ENCODE measurements at places on chromosomes 11 and 22.
A peak's percentile ranks its signal among the peaks of the same experiment; 100 is the strongest.

- peaks cover under 1% of the 10 kb centered on the region for H3K36me3 ChIP-seq
- no peak for DNase-seq
- no peak overlapping the region for H3K27ac ChIP-seq
These were observed 31.3 kb upstream of the DRD2 start for GRCh38 chr11:113506461-113506860.

DNA sequence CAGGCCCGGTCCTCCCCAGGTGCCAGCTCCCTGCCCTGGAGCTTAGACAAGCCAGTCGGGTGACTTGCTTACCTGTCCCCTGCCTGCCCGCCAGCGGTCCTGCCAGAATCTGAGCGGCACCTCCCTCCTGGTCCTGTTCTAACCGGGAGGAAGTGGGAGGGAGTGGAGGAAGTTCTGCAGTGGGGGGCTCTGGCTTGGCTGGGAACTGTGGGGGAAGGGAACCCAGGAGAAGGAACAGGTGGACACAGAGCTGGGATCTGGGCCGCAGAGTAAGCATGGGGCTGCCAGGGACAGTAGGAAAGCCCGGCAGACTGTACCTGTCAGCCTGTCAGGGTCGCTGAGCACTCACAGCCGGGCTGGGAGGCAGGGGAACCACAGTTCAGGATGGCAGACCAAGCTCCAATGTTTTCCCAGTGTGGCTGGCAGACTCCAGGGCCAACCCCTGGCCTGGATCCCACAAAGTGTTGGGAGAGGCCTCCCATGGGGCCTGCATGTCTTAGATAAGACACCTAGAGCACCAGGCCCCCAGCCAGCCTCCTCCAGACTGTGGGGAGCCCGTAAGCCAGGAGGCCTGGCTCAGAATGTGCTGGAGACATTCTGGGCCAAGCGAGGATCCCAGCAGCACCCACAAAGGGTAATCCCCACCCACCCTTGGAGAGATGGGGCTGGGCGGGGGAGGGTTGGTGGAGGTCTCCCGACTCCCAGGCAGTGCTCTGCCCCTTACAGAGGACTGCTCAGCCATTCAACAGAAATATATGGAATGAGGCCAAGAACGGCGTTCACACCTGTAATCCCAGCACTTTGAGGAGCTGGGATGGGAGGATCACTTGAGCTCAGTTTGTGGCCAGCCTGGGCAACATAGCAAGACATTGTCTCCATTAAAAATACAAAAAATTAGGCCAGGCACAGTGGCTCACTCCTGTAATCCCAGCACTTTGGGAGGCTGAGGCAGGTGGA lies 2.3 kb downstream of the CYB5R3 start:
- H3K4me1 ChIP-seq: peaks cover 41% of the 10 kb centered on the region
- peaks cover 8% of the 10 kb centered on the region for H3K36me3 ChIP-seq
- no peak for DNase-seq
- H3K27me3 ChIP-seq: no peaks in the 10 kb centered on the region
- peak overlapping the region; percentile 92 for H3K27ac ChIP-seq

GRCh38 chr11:11703885-11704284 lies 82.1 kb upstream of the GALNT18 start:
- H3K27me3 ChIP-seq: peaks cover 50% of the 10 kb centered on the region
- no peaks in the 10 kb centered on the region for H3K4me1 ChIP-seq
- H3K36me3 ChIP-seq: no peaks in the 10 kb centered on the region

GRCh38 chr11:9302448-9302847 lies 11.9 kb downstream of the TMEM41B start:
- no peak overlapping the region for H3K27ac ChIP-seq
- H3K36me3 ChIP-seq: peaks cover 8% of the 10 kb centered on the region

GRCh38 chr11:62671236-62671607 lies 251 bp upstream of the UQCC3 start:
- peak overlapping the region; percentile 94 for H3K27ac ChIP-seq
- H3K4me3 ChIP-seq: peak overlapping the region; percentile 98
- peaks cover 34% of the 10 kb centered on the region for H3K36me3 ChIP-seq
- peaks cover 33% of the 10 kb centered on the region for H3K4me1 ChIP-seq
- H3K27me3 ChIP-seq: no peaks in the 10 kb centered on the region
- DNase-seq: no peak

Measured in central memory CD8-positive, alpha-beta T cell (primary cell).